Fibroblast of skin of right quadriceps (primary cell): ENCODE measurements at places on chromosomes 1 and 21.

- peak; percentile 82 for DNase-seq
Observed at GRCh38 chr1:224637515-224637914, 21.4 kb downstream of the CNIH3 start.

DNA sequence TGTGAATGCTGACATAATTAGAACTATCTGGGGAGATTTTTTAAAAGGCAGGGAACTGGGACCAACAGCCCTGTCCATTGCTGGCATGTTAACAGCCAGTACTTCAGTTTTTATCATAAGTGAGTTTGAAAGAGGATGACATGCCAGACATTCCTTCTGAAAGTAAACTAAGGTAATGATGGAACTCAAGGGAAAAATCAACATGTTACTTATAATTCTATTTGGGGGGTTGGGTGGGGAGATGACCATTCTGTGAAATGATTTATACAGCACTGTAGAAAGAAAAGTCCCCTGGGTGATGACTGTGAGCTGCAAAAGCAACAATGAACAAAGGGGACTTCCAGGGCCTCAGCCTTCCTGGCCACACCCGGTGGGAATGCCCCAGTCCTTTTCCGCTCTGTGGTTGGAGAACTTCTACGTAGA is 5.4 kb upstream of the LAMC2 start:
- peak; percentile 89 for DNase-seq

DNA sequence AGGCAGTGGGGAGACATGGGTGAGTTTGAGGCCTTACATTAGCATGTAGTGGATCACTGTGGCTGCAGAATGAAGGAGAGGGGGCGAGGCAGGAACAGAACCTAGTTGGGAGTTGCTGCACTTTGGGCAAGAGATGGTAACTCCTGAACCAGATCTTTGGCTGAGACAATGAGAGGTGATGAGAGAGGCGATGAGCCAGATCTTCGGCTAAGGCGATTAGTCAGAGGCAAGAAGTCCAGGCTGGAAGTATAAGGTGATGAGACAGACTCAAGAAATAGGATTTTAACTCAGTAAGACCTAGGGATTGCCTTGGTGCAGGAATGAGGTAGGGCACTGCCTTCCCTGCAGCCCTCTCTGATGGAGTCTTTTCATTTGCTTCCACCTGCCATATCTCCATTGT is 9.1 kb upstream of the ARTN start:
- peak; percentile 32 for DNase-seq

GRCh38 chr1:63612564-63612963 is 19.4 kb downstream of the PGM1 start:
- no peak for DNase-seq

- DNase-seq = no peak
Observed at GRCh38 chr1:41192456-41193178, 49.5 kb downstream of the SCMH1 start.

DNA sequence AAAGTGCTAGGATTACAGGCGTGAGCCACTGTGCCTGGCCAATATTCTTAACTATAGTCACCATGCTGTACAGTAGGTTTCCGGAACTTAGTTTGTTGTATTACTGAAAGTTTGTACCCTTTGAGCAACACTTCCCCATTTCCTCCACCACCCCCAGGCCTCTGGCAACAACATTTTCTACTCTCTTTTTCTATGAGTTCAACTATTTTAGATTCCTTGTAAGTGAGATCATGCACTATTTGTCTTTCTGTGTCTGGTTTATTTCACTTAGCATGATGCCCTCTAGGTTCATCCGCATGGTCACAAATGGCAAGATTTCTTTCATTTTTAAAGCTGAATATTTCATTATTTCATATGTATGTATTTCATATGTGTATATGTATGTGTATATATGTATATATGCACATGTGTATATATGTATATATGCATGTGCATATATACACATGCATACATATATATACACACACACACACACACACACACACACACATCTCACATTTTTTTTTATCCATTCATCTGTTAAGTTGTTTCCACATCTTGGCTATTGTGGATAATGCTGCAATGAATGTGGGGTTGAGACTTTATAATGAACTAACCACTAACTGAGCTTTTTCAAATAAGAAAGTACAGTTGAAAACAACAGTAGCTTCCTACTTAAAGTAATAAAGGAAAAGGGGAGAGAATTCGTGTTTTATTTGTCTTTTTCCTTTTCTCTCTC is 256.8 kb upstream of the C1orf105 start:
- DNase-seq = peak; percentile 63

- DNase-seq = peak; percentile 91
Observed at GRCh38 chr1:211632808-211633523, 42.5 kb downstream of the NEK2 start.

GRCh38 chr1:51572365-51572764 is 44.5 kb upstream of the OSBPL9 start:
- no peak for DNase-seq

GRCh38 chr1:52679498-52679897 is 18.6 kb downstream of the COA7 start:
- DNase-seq = no peak

- DNase-seq = no peak
Observed at GRCh38 chr1:65955071-65955470, 162.4 kb downstream of the PDE4B start.

DNA sequence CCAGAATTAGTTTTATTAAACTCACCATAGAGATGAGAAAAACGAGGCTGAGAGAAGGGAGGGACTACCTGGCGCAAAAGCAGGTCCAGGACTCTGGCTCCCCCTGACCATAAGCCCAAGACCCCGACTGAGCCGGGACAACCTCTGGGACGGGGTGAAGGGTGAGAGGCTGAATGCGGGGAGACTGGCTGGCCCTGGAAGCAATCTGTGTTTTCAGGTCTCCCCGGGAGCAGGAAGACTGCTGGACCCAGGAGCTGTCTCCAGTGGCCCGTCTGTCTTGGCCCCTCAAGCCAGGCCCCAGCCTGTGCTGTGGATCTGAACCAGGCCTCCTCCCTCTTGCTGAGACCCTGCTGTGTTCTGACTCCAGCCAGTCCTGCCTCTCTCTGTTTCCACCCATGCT is 240.8 kb downstream of the TRABD2B start:
- no peak for DNase-seq

DNA sequence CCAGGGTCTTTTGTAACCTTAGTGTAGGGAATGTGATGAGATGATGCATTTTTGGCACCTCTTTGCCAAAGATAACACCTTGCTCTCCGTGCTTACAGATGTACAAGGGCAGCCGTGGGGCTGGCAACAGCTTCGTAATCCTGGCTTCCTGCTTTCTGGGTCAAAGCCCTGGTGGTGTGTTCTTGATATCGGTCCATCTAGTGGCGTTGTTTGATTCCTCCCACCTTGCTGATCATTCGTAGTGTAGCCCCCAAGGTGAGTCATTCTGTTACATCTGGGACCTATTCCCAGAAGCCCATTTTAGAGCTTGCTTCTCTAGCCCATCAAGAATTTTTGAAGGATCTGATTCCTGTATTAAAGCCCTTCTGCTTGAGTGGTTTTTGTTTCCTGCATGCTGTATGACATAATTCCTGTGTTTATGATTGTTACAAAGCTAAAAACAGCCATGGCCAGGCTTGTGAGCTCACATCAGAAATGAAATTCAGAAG is 7.0 kb upstream of the CCT8 start:
- no peak for DNase-seq

GRCh38 chr1:211548321-211549091 is 30.5 kb downstream of the SLC30A1 start:
- DNase-seq = no peak

DNA sequence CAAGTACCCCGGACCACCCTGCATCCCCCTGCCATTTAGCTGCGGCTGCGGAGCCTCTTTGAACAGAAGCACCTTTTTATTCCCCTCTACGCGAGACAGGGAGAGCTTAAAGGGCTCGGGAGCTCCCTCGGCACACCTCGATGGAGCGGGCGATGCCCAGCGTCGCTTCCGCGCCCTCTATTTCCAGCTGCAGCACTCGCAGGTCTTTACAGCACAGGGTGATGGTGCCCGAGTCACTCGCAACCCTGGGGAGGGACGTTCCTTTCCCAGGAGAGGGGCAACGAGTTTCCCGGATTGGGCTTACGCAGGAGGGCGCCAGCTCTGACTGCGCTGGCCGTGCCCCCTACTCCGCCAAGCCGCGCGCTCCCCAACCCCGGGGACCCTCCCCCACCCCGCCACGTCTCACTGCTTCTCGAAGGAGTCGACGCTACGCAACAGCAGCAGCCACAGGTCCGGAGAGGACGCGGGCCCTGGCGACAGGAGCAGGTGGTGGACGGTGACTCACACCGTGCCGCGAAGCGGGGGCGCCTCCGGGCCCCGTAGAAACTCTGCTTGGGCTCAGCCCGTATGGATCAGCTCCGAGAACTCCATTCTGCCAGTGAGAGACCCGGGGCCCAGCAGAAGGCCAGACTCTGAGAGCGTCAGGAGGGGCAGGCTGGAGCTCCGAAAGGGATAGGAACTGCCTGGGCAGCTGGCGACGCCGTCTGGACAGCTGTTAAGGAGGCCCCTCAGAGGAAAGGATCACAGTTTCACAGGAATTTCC is 5.8 kb upstream of the FAM167B start:
- DNase-seq = peak; percentile 39

DNA sequence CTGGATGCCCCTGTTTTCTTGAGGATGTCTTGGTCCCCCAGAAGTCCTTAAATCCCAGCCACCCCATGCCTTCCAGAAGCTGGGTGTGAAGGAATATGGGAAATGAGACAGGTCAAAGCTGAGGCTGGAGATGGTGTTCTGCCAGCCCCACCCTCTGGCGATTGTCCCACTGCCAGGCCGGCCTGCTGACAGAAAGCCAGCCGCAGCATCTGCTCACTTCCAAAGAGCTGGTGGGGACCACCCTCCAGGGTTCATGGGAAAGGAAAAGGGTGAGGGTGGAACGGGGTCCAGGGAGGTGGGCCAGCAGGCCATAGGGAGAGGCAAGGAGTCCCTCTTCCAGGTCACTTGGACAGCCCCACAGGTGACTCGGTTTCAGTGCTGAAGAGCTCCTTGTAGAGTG is 1.9 kb upstream of the LINGO4 start:
- no peak for DNase-seq

DNA sequence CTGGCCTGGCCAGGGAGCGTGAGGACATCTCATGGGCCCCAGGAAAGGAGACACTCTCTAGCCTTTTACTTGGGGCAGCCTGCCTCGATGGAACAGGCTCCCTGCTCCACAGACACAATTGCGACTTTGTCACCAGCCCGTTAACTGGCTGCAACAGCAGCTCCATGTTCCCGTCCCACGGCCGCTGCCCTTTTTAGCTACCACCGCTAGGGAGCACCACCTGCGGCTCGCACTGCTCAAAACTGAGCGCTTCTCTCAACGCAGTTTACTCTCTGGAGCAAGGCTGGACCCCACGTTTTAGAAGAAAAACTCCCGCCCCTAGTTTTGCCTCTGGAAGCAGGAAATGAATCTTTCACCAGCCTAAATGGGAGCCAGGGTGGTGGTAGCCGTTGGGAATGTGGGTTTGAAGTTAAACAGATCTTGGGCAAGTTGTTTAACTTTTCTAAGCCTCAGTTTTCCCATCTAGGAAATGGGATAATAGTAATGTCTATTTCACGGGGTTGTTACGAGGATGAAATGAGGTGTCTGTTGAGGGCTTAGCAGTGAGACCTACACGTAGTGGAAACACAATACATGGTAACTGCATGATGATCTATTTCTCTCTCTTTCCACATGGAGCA is 3.5 kb upstream of the LRRC38 start:
- no peak for DNase-seq

DNA sequence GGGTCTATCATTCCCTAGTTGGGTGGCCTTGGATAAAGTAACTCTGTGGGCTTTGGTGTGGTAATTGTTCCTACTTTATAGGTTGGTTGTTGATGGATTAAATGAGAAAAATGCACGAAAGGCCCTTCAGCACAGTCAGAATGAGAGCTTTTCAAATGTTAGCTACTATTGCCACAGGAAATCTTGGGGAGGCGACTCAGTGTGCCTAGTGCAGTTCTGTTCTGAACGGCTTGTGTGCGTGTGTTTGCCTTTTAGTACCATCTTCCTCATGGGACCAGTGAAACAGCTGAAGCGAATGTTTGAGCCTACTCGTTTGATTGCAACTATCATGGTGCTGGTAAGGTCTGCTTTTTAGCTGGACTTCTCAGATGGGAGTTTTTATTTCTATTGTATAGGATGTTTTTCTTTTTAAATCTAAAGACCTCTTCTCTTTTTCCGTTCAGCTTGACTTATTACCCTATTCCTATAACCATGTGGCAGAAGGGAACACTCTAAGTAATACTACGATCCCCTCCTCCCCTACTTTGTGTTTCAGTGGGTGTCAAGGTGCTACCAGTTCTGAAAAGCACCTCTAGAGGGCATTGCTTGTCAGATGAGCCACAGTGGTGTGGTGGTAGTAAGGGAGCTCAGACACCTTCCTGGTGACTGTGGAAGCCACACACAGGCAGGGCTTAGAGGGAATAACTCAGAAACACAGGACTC is 9.2 kb downstream of the SFT2D2 start:
- peak; percentile 43 for DNase-seq

DNA sequence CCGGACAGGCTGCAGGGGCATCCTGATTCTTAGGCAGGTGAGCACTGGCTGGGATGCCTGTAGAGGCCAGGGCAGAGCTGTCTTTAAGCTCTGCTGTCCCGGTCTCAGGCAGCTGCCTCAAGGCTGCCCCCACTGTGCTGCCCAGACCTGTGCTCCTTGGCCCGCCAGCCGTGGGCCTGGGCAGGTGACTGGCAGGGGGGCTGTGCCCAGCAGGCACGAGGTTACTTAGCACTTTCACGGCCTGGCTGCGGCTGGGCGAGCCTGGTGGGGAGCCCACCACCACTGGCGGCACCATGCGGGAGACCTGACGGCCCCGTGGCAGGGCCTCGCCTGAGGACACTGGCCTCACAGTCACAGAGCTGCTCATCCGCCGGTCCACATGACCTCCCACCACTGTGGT is 8.2 kb downstream of the CRYBG2 start:
- DNase-seq = no peak

GRCh38 chr1:186681121-186681520 is 898 bp upstream of the PTGS2 start:
- peak; percentile 4 for DNase-seq

DNA sequence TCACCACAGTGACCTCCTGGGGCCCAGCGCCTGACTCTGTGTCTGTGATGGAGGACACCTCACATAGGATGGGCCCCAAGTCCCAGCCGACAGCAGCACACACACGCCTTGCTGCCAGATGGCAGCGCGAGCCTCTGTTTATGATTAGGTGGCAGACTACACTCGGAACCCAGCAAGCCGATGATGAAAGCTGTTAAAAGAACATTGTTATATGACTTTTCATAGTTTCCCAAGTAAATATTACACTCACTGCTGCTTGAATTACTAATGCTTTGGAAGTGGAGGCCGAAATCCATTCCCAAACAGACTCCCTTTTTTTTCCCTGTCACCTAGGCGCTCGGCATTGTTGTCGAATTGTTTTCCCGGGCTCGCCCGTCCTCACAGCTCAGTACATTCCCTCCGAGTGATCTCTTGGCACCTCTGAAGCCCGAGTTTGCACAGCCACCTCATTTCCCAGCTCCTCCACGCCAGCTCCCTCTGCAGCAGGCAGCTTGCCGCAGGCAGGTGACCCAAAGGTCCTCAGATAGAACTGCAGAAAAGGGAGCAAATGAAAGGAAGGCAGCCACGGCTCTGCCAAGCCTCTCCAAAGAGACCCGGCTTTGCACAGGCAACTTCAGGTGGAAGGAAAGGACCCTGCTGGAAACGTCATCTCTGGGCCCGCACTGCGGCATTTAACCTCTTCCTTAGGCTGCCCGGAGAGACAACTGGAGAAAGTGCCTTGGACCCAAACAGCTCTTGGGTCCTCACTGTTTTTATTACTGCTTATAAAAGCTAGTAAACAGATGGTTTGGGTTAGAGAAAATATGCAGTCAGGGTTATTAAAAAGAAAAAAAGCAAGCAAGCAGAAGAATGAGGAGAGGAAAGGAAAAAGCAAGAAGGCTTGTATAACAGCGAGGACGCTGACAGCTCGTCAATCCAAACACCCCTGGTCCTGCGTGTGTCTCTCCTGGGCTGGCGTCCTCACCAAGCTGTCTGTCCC is 72.2 kb upstream of the SLC25A33 start:
- peak; percentile 56 for DNase-seq
